Tibial nerve (tissue), 4 donors: ENCODE measurements at places on chromosomes 12 and 14. TPM values are rescaled to one million over a fixed set of nuclear protein-coding genes. Genes with fewer than 3 reads are reported as not detected.

DNA sequence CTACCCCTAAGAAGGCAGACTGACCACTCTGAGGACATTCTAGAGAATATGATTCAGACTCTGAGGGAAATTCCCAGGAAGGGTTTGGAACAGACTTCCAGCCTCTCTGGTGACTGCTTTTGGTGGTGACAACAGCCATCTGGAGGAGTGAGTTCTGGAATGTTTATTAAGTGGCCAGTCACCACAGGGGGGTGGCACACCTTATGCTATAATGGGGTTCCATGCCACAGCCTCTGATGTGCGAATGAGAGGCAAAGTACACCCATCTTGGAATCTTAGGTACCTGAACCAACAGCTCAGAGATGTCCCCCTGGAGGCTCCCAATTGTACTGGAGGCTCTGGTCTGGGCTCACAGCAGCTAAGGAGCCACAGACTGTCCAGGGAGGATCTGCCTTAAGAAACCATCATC, 9.5 kb upstream of the TINF2 start:
- no peaks in the 10 kb centered on the region for H3K27me3 ChIP-seq
- H3K36me3 ChIP-seq, result no peaks in the 10 kb centered on the region

GRCh38 chr14:100823413-100824080, 2.4 kb upstream of the MEG3 start:
- no peaks in the 10 kb centered on the region for H3K4me1 ChIP-seq
- no peak for DNase-seq
- H3K36me3 ChIP-seq, result no peaks in the 10 kb centered on the region
- no peak overlapping the region for H3K27ac ChIP-seq

DNA sequence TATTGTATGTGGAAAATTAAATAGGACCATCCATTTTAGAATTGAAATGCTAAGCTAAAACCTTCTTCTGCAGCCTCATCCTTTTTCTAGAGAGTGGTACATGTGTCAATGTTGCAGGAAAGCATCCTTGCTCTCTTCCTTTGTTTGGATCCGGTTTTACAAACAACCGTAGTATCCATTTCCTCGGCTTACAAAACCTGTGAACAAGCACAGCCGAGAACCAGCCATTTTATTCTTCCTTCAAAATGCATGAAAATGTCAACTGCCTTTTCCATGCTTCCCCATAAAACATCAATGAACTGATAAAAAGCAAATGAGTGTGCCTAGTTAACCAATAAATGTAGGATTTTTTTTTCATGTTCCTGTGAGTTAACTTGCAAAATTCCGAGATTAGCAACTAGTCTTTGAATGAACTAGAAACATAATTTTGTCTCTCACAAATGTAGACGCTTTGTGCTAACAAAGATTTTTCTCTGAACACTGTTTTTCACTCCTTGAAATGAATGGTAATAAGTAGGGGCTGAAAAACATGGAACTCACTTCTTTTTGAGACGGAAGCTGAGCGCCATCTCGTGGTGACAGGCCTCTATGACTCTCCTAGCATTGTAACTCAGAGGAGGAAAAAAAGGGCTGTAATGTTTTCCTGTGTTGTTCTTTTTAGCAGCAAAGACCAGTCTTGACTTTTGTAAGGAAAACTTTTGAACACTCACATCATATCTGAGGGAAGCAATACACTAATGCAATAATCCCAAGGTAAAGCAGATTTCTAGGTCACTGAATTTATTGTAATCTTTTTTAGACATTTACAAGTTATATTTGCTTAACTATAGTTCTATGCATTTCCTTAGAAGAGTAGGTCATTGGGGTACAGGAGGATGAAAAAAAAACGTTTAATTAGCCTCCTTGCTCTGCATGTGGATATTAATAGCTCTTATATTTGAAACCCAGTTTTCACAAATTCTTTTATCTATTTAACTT, 157.4 kb upstream of the FOXG1 start:
- H3K36me3 ChIP-seq, result no peaks in the 10 kb centered on the region
- no peak overlapping the region for H3K27ac ChIP-seq
- no peaks in the 10 kb centered on the region for H3K4me1 ChIP-seq

GRCh38 chr12:56150563-56150962, 1.8 kb upstream of the MYL6B start:
- DNase-seq, result no peak
- no peak overlapping the region for H3K27ac ChIP-seq
- no peak overlapping the region for H3K4me3 ChIP-seq
- H3K27me3 ChIP-seq, result no peaks in the 10 kb centered on the region
- peaks cover 5% of the 10 kb centered on the region for H3K36me3 ChIP-seq

DNA sequence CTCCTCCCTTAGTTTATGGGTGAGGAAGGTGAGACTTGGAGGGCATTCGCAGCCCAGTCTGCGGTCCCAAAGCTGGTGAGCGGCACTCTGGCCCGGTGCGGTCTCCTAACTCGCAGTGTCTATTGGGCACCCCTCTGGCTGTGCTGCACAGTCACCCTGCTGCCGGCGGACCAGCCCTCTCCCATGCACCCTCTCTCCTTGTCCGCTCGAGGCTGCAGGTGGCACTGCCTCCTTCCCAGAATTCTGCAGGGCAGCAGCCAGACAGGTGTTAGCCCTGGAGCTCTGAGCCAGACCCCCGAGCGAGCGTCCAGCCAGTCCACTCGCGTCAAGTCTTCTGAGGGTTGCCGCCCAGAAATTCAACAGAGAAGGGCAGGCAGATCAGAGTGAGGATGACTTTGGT, 56.8 kb upstream of the DYNC1H1 start:
- no peak overlapping the region for H3K4me3 ChIP-seq
- no peaks in the 10 kb centered on the region for H3K27me3 ChIP-seq
- H3K36me3 ChIP-seq, result no peaks in the 10 kb centered on the region
- H3K4me1 ChIP-seq, result no peaks in the 10 kb centered on the region
- DNase-seq, result no peak

GRCh38 chr12:56766535-56766934, 3.4 kb downstream of the HSD17B6 start:
- no peaks in the 10 kb centered on the region for H3K36me3 ChIP-seq
- H3K4me1 ChIP-seq, result no peaks in the 10 kb centered on the region
- H3K4me3 ChIP-seq, result no peak overlapping the region
- no peak for DNase-seq
- H3K27me3 ChIP-seq, result no peaks in the 10 kb centered on the region
- no peak overlapping the region for H3K27ac ChIP-seq

DNA sequence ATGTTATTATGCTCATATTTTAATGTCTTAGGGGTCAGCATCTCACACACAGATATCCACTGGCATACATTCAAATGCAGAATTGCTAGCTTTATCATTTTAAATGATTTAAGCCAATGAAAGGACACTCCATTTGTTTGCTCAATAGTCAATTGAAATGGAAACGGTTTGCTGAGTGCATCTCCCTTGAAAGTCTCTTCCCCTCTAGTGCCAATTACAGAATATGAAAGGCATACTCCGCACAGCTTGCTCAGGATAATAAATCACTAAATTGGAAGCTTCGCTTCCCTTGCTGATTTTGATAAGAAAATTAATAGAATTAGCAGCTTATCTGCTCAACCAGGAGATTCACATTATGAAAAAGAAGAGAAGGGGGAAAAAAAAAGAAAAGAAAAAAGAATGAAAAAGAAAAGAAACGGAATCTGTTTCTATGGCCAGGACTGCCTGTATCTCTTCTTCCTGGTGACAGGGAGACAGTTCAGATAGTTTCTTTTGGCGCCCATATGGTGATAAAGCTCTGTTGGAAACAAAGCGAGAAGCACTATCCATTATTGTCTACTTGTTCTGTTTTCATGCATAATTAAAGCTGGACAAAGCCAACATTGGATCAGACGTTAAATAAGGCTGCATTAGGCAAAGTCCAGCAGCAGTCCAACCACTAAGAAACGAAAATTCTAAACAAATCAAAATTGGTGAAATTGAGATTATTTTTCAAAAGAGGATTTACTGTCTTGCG, 225.0 kb downstream of the GXYLT1 start:
- DNase-seq, result no peak
- no peak overlapping the region for H3K27ac ChIP-seq
- H3K27me3 ChIP-seq, result no peaks in the 10 kb centered on the region
- H3K4me1 ChIP-seq, result no peaks in the 10 kb centered on the region
- H3K36me3 ChIP-seq, result no peaks in the 10 kb centered on the region

DNA sequence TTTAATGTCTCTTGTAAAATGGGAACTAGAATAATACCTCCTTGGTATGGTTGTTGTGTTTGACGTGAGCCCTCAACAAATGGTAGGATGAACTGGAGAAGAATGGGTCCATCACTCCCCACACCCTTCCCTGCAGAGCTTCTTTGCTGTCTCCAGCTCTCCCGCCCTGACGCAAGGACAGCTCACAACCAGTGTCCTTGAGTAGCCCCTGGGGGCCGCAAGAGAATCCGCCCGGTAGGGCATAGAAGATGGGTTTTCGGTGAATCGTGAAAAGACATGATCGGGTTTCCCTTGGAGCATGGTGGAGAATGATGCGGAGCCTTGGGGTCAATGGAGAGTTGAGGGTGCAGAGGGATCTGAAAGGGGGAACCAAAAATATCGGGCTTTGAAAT, 6.1 kb upstream of the PAX9 start:
- DNase-seq, result no peak
- no peak overlapping the region for H3K4me3 ChIP-seq
- H3K4me1 ChIP-seq, result peaks cover 53% of the 10 kb centered on the region

GRCh38 chr12:4148418-4149056, 125.0 kb upstream of the CCND2 start:
- no peaks in the 10 kb centered on the region for H3K36me3 ChIP-seq
- no peak for DNase-seq
- H3K4me1 ChIP-seq, result no peaks in the 10 kb centered on the region
- H3K27me3 ChIP-seq, result no peaks in the 10 kb centered on the region
- H3K27ac ChIP-seq, result no peak overlapping the region
- no peak overlapping the region for H3K4me3 ChIP-seq

DNA sequence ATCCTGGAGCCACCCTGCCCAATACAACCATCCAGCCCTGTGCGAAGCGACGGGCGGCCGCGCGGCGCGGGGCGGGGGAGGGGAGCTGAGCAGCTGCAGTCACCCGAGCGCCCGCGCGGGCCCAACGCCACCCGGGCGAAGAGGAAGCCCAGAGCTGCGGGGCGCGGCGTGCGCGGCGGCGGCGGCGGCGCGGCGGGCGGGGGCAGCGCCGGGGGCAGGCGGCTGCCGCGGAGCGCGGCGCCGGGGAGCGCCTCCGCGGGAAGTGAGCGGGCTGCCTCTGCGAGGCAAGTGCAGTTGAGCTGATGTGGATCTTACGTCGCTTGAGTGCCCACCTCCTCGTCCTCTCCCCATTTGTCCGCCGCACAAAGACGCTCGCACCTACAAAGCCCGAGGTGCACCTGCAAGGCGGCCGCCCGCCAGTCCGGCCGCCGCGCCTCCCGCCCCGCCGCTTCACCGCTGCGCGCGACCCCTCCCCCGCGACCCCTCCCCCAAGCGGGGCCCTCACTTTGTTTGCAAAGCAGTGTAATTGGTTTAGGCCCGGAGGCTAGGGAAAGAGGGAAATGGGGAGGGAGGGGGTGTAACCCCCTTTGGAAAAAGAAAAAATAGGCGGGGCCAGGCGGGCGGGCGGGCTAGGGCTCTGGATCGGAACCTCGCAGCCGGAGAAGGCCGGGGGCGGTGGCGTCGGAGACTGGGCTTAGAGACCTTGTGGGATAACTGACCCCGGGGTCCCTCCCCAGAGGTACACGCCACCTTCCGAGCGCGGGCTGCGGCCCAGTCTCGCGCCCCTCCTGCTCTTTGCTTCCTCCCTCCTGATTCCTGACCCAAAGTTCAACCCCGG, at the start of the genes FOXA1 and TTC6:
Gene FOXA1 (minus strand): TSS at position 279 of the 838 bp plus-strand sequence. CDS start 277 bp downstream, at position 2.
Gene TTC6 (plus strand): TSS at position 659 of the 838 bp plus-strand sequence. CDS start 26,436 bp downstream, outside the sequence.
- peak within 1 kb of the TSS; percentile 44 for H3K4me3 ChIP-seq
- H3K27me3 ChIP-seq, result peaks cover 8% of the 10 kb centered on the region
- no peak for DNase-seq
- H3K27ac ChIP-seq, result no peak within 1 kb of the TSS
- no peaks in the 10 kb centered on the region for H3K36me3 ChIP-seq
- H3K4me1 ChIP-seq, result peaks cover 71% of the 10 kb centered on the region

DNA sequence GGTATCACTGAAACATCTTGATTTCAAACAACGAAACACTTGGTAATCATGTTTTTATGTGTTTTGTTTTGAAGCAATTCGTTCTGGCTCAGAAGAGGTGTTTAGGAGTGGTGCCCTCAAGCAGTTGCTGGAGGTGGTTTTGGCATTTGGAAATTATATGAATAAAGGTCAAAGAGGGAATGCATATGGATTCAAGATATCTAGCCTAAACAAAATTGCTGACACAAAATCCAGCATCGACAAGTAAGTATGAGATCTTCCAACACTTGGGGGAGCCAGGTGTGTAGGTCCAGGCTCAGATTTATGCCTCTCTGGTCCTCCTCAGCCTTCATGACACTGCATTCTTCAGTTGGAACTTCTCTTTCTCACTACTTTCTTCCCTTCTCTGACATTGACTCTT, 110.1 kb downstream of the GPR135 start:
- H3K4me1 ChIP-seq, result no peaks in the 10 kb centered on the region
- no peak overlapping the region for H3K27ac ChIP-seq
- DNase-seq, result no peak
- peaks cover 71% of the 10 kb centered on the region for H3K36me3 ChIP-seq
- H3K4me3 ChIP-seq, result no peak overlapping the region

DNA sequence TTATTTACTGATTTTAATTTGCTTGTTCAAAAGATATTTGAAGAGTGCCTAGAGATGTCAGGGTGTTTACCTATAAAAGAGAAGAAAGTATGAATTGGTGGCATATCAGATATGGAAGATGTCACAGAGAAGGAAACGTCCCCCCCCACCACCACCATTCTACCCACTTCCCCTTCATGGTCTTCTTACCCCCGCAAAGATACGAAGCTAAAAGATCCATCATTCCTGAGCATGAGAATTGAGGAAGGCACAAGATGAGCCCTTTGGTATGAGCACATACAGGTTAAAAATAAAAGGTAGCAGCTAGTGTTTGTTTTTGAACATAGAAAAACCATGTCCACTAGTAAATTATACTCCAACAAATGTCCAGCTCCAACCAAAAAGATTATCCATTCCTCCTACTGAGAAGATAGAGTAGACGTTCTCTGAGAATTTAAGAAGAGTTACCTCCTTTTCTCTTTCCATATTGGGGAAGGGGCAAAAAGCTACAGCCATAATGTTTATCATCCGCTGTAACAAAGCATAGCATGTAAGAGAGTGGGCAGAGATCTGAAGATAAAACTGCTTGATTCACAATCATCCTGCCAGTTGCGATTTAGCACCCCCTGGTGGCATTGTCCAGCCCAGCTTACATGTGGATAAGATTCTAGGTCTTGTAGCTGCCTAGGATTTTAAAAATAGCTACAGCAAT, 29.1 kb downstream of the NFYB start:
- peak; percentile 85 for DNase-seq
- H3K4me3 ChIP-seq, result no peak overlapping the region
- H3K4me1 ChIP-seq, result no peaks in the 10 kb centered on the region
- peaks cover 17% of the 10 kb centered on the region for H3K36me3 ChIP-seq
- H3K27me3 ChIP-seq, result no peaks in the 10 kb centered on the region

DNA sequence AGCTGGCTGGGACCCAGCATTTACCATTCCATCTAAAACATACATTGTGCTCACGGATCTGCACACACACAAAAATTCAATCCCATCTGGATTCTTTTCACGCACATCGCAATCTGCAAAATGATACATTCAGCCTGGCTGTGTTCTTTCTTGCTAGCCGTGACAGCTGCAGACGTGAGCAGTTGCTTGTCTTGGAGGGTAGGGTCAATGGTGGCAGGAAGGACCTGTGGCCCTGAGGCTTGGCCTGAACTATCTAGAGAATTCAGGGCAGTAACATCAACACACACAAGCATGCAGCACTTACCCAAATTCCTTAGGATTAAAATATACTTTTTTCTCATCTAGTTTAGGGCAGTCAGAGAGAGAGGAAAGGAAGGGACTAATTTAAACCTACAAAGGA, 72.0 kb downstream of the DICER1 start:
- H3K36me3 ChIP-seq, result peaks cover 50% of the 10 kb centered on the region
- H3K27ac ChIP-seq, result no peak overlapping the region
- H3K4me3 ChIP-seq, result no peak overlapping the region
- no peak for DNase-seq
- no peaks in the 10 kb centered on the region for H3K4me1 ChIP-seq
- H3K27me3 ChIP-seq, result no peaks in the 10 kb centered on the region

The B4GALNT3 gene
- total RNA-seq, result 14.1 TPM

The SPTLC2 gene
- 30.8 TPM for total RNA-seq

The RIN3 gene
- 14.2 TPM for total RNA-seq

The COPS7A gene
- 66.8 TPM for total RNA-seq

The CCDC197 gene
- total RNA-seq, result not detected
